GM23338 (cell line): ENCODE measurements at places on chromosomes 11 and 22. TPM values are rescaled to one million over a fixed set of nuclear protein-coding genes. Genes with fewer than 3 reads are reported as not detected.

Gene USP2
- total RNA-seq: 4.9 and 6.6 TPM in 2 replicates

DNA sequence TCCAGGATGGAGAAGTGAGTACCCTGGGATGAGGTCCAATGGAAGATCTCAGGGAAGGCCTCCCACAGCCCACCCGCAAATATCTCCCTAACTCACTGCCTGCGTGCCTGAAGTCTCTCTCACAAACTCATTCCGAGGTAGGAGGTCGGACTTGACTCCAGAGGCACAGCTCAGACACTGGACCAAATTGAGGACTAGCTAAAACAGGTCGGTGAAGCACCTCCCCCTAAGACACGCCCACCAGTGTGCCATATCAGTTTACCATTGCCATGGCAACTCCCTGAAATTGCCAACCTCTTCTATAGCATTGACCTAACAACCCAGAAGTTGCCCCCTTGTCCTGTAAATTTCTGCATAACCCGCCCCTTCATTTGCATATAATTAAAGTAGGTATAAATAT lies 17.5 kb downstream of the RPL3 start:
- DNase-seq: no peak

DNA sequence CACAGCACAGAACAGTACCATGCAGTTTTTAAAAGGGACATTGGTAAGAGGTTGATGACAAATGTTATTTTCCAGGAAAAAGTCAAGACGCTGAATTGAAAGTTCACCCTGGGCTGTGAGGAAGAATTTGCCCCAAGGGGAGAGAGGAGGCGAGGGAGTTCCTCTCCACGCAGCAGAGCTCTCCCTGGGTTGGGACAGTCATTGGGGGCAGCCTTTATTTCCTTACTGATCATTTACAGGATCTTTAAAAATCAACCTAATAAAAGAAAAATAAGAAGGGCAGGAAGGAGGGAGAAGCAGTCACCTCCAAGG lies 49.9 kb upstream of the WNT7B start:
- DNase-seq: no peak

DNA sequence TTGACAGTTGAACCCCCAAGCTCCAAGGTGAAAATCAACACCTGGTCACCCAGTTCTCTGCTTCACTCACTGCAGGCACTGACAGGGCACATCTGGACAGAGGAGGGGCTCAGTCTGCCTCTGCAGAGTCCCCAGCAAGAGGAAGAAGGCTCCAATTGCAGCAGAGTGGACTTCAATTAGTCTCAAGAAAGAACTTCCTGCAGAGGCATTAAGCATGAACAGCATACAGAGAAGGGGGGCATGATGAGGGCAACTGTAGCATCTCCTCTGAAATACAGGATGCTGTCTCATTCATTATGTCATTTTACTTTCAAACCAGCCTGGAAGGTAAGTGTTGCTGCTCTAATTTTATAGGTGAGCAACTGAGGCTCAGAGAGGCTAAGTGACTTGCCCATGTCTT lies 11.1 kb downstream of the GDPD5 start:
- no peak for DNase-seq

GRCh38 chr11:118939953-118940598 lies 14.3 kb upstream of the BCL9L start:
- peak; percentile 80 for DNase-seq

GRCh38 chr11:101477926-101478325 lies 105.9 kb downstream of the TRPC6 start:
- no peak for DNase-seq
